ENCODE measurements at places on chromosomes 1 and 21.

DNA sequence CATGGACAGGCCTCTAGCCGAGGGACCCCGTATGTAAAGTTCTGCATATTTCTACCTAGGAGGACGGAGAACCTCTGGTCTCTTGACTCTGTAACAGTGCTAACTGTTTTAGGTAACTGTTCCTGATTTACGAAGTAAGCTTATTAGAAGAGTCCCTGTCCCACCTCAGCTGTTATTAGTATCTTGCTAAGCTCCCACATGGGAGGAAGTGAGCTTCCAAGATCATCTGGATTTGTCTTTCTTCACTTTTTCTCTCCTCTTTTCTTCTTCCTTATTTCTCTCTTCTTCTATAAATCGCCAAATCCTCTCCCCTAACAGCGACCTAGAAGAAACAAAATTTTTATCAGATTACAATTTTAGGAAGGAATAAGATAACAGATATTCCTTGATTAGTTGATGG is 4.4 kb downstream of the CD53 start:
- no peak for DNase-seq

GRCh38 chr1:119055568-119055967 is 67.4 kb upstream of the TBX15 start:
- DNase-seq = no peak

DNA sequence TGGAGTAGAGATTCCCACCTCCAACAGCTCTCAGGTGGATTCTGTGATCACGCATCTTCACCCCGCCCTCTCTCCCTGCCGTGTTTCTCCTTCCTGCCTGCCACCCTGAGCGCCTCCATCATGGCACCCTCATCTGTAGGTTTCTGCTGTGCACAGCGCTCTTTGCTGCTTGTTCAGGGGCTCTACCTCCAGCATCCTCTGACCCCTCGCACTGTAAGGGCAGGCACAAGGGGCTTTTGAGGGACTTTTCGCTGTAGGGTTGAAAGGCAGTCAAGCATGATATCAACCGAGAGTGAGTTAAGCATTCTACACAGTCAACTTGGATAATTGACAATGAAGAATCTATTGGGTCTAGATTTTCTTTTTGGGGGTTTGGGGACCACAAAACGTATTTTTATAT is 99.1 kb upstream of the GREM2 start:
- no peak for DNase-seq

GRCh38 chr1:76070538-76070937 is 4.0 kb upstream of the ST6GALNAC3 start:
- no peak for DNase-seq

GRCh38 chr1:13751458-13751871 is 51.5 kb downstream of the PRDM2 start:
- DNase-seq = peak; percentile 43

GRCh38 chr1:209589440-209589839 is 5.9 kb downstream of the CAMK1G start:
- no peak for DNase-seq

GRCh38 chr1:246450611-246451251 is 56.3 kb downstream of the SMYD3 start:
- DNase-seq = peak; percentile 54

GRCh38 chr1:206047271-206047670 is 5.7 kb upstream of the RHEX start:
- DNase-seq = peak; percentile 61

- DNase-seq = peak; percentile 81
Measured at GRCh38 chr1:200302192-200302920, 107.5 kb downstream of the ZNF281 start.

GRCh38 chr1:159868766-159869165 is 6.3 kb upstream of the VSIG8 start:
- no peak for DNase-seq

GRCh38 chr1:50048791-50049190 is 25.0 kb upstream of the AGBL4 start:
- DNase-seq = no peak

DNA sequence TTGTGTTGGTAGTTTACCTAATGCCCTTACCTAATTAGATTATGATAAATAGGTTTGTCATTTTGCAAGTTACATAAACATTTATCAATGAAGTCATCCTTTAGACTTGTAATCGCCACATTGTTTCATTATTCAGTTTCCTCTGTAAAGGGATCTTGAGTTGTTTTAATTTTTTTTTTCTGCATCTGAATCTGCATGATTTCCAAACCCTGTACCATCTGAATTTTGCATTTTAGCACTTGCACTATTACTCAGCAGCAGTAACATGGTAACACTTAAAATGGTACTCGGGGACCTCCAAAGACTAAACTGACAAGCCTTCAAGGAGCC is 12.4 kb downstream of the TARDBP start:
- DNase-seq = no peak

DNA sequence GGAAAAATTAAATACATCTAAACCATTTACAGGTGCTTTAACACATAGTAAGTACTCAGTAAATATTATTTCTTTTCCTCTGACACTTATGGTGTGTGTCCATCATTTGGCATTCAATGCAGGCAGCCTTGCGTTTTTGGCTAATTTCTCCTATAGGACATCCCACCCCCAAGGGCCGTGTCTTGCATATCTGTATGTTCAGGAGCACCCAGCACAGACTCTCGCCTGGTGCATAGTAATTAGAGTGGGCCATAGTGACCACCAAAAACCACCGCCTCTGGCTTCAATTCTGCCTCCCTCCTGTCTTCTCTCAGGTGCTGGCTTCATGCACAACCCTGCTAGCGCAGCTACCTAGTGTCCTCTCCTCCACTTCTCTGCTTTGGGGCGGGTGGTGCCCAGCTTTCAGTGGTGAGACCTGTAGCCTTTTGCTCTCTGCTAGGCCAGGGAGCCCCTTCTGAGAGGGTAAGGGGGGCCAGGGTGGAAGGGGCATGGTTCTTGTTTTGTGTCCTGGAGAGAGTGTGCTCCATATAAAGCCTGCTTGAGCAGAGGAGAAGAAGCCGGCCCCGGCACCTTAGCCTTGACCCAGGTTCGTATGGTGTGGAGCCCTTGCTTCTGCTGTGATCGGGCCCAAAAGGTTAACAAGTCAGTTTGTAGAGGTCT is 33.4 kb downstream of the BATF3 start:
- no peak for DNase-seq

- no peak for DNase-seq
Measured at GRCh38 chr1:87252406-87252805, 76.3 kb upstream of the LMO4 start.

DNA sequence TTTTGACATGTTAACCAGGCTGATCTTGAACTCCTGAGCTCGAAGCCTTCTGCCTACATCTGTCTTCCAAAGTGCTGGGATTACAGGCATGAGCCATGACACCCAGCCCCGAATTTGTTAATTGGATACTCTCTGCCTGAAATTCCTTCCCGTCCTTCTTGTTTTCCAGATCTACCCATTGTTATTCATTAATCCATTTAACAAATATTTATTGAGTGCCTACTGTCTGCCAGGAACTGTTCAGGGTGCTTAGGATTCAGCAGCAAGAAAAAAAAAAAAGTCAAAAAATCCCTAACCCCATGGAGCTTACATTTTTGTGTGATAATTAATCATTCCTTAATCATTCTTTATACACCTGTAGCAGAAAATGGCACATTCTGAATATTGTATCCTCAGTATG is 206.8 kb upstream of the FOXD3 start:
- no peak for DNase-seq

- peak; percentile 78 for DNase-seq
Measured at GRCh38 chr1:32200226-32201010, at the start of gene CCDC28B. CCDC28B (plus strand) TSS chr1:32200595; CDS start chr1:32201936, 1,341 bp downstream.

DNA sequence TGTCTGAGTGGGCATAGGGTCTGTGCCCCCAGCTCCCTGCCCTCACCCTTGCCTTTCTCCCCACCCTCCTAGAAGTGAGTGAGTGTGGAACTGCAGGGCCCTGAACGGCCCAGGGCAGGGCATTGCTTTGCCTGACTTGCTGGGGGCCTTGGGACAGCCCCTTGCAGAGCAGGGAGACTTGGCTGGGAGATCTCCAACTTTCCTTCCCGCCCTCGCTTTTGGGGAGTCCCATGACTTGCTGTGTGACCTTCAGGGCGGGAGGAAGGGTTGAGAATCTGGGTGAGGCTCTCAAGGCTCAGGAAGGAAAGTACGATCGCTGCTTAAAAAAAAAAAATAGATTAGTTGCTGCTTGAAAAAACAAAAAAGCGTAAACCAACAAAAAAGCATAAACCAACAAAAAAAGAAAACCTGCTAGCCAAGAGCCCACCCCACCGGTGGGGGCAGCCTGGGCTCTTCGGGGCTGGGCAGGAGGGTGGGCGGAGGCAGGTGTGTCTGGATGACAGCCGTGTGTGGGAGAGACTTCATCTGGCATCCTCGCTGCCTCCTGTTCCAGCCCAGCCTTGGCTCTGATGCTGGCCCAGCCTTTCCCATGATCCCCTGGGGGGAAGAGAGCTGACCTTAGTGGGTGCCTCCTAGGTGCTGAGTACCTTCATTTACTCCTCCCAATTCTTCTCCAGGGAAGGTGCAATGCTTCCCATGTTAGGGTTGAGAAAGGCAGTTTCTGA is 6.5 kb downstream of the NBL1 start:
- no peak for DNase-seq

Measured in NAMALWA (cell line).